Cardiac septum (tissue), 1 donor: ENCODE measurements at places on chromosomes 2 and 18. TPM values are rescaled to one million over a fixed set of nuclear protein-coding genes. Genes with fewer than 3 reads are reported as not detected.

The KCNJ13 gene
- total RNA-seq, result not detected

The FBLN7 gene
- 1.00 TPM for total RNA-seq

The THSD7B gene
- 0.62 TPM for total RNA-seq

The SERPINB7 gene
- total RNA-seq, result not detected

The CCDC74B gene
- 0.81 TPM for total RNA-seq

The CDK5R2 gene
- not detected for total RNA-seq

The RFTN2 gene
- total RNA-seq, result 3.5 TPM

The CHRND gene
- 0.11 TPM for total RNA-seq

The PARD3B gene
- 9.5 TPM for total RNA-seq

The KCNJ3 gene
- total RNA-seq, result 3.4 TPM

- DNase-seq, result no peak
Observed at GRCh38 chr2:77101796-77102452, 420.3 kb downstream of the LRRTM4 start.

DNA sequence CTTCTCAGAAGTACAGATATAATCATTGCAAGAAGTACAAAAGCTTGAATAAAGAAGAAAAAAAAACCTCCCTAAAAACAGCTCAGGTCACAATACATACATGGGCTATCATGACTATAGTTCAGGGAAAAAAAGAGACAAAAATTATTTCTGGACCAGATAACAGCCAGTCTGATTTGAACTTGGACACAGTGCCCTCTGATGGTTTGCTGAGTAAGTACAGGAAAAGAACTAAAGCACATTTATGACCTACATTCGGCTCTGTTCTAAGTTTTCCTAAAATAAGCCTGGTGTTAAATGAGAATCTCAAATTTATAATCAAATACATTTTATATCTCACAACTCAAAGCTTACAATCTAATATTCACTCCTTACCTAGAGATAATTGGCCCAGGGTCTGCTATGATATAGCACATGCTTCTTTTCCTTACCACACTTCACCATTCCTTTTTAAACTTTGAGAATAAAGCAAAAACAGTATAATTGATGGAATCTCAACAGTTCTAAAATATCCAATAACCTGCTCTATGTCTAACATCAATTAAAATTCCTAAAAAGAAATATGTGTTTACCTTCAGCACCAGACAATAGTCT is 81.1 kb downstream of the RAPH1 start:
- DNase-seq, result no peak

- DNase-seq, result no peak
Observed at GRCh38 chr2:167954495-167954894, 292.9 kb downstream of the STK39 start.

DNA sequence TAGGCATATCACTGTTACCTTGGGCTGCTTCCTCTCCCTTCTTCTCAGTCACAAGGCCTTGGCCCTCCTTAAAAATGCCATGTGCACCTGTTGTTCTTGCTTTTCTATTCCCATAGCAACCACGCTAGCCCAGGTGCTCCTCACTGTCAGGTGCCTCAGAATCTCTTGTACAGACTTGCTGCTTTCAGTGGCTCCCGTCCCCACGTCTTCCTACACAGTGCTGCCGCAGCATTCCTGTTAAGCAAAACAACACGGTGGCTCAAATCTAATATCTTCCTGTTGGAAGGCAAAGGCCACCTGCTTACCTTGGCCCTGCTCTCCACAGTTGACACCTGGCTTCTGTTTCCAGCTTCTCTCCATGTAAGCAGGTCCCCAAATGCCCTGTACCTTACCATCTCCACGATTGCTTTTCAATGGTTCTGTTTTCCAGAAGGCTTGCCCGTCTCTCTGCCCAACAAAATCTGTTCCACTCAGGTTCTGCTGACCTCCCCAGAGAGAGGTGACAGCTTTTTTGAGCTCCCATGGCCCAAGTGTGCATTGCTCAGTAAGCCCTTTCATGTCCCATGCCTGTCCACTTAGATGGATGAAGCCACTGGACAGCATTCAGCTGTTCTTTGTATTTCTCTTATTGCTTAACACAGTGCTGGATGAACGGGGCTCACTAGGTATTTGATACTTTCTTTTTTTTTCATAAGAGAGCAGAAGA is 240.4 kb downstream of the PRKCE start:
- DNase-seq, result no peak

- no peak for DNase-seq
Observed at GRCh38 chr2:62281663-62282062, 85.7 kb downstream of the B3GNT2 start.

DNA sequence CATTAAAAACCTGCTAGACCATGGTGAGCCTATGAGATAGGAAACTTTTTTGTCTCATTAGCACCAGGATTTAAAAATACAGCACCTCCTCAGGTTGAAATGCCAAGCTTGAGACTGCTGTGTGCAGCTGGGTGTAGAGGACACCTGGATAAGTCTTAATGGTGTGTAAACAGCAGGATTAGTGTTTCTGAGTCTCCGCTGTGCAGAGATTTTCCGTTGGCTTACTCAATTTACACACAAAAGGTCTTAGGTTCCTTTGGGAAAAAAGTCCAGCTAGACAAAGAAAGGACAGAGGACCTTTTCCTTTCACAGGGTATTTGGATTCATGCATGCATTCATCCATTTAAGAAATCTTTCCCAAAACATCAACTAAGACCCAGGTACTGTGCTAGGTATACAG is 168.1 kb downstream of the NRXN1 start:
- no peak for DNase-seq

- DNase-seq, result no peak
Observed at GRCh38 chr18:36580874-36581750, 247.7 kb downstream of the TPGS2 start.

DNA sequence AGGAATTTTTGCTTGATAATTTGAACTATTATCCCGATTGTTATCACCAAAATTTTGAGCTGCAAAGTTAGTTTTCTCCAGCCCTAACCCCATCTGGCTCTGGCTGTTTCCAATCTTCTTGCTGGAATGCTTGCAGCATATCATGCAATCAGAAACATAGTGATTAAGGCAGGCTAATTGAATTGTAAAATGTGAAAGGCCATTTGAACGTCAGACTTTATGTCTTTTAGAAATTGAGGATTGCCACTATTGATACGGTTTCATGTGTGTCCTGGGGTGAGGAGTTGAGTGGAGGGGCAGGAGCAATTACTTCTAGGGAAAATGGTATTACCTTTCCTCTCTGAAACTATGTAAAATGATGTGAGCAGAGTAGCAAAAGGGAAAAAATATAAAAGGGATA is 1674.5 kb upstream of the LRRTM1 start:
- DNase-seq, result no peak
